Pulmonary artery endothelial cell (primary cell): ENCODE measurements at places on chromosomes 2 and 18. TPM values are rescaled to one million over a fixed set of nuclear protein-coding genes. Genes with fewer than 3 reads are reported as not detected.

Gene DYNAP
- total RNA-seq: not detected in 2 replicates

DNA sequence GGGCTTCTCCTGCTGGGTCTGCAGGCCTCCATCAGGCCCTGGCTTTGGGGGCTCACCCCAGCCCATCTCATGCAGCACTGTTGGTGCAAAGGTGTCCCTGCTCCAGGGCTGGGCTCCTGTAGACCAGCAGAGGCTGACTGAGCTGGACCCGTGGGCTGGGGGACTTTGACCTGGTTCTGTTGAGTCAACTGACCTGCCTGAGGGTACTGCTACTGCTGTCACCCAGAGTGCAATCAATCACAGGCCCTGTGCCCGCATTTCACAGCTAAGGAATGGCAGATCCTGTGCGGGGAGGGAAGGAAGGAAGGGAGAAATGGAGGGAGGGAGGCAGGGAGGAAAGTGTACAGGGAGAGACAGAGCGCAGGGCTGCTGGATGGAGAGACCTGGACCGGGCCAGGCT is 136.8 kb downstream of the TPO start:
- DNase-seq: no peak

- no peak for DNase-seq
Measured at GRCh38 chr2:194883711-194884110, 773.3 kb upstream of the SLC39A10 start.

GRCh38 chr2:180268006-180268405 is 260.9 kb upstream of the CWC22 start:
- no peak for DNase-seq

DNA sequence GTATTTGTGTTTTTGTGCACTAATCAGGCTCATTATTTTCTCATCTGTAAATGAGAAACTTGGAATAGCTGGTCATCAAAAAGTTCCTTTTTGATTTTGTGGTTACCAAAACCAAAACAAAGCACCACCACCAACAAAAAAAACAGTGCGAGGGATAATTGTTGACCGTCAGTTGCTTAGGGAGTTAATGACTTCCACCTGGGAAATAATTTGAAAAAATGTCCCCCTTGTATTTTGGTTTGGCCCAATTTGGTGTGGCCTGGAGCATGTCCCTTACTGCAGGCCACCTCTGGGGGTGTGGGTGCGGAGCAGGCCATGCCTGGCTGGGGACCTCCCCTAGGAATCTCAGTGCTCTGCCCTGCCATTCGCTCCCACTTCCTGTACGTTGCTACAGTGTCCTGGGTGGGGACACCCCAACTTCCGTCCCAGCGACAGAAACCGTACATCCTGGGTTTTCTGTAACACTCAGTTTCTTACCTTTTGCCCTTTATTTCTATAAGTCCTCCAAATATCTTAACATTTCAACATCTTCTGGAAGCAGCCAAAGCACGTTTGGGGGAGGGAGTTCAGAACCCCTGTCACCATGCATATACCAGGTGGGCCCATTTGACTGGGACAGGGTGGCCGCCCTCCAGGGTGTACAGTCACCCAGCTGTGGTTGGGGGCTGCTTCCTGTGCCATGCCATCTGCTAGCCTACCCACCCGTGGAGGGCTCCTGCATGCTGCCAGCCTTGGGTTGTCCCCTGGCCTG is 31.3 kb downstream of the NCK2 start:
- DNase-seq: no peak
